Endothelial cell (in vitro differentiated cells): ENCODE measurements at places on chromosomes 7 and 10. TPM values are rescaled to one million over a fixed set of nuclear protein-coding genes. Genes with fewer than 3 reads are reported as not detected.

GRCh38 chr10:62662486-62662885 is 142.0 kb upstream of the ADO start:
- no peak for DNase-seq
- no peak overlapping the region for H3K4me3 ChIP-seq
- H3K27me3 ChIP-seq: peaks cover 1% of the 10 kb centered on the region
- no peak overlapping the region for H3K27ac ChIP-seq
- peaks cover 4% of the 10 kb centered on the region for H3K36me3 ChIP-seq

- H3K4me1 ChIP-seq: peaks cover 3% of the 10 kb centered on the region
- H3K27ac ChIP-seq: no peak overlapping the region
- no peak overlapping the region for H3K4me3 ChIP-seq
- no peaks in the 10 kb centered on the region for H3K27me3 ChIP-seq
- H3K36me3 ChIP-seq: no peaks in the 10 kb centered on the region
These were observed 1.8 kb upstream of the NUB1 start for GRCh38 chr7:151339651-151340382.

DNA sequence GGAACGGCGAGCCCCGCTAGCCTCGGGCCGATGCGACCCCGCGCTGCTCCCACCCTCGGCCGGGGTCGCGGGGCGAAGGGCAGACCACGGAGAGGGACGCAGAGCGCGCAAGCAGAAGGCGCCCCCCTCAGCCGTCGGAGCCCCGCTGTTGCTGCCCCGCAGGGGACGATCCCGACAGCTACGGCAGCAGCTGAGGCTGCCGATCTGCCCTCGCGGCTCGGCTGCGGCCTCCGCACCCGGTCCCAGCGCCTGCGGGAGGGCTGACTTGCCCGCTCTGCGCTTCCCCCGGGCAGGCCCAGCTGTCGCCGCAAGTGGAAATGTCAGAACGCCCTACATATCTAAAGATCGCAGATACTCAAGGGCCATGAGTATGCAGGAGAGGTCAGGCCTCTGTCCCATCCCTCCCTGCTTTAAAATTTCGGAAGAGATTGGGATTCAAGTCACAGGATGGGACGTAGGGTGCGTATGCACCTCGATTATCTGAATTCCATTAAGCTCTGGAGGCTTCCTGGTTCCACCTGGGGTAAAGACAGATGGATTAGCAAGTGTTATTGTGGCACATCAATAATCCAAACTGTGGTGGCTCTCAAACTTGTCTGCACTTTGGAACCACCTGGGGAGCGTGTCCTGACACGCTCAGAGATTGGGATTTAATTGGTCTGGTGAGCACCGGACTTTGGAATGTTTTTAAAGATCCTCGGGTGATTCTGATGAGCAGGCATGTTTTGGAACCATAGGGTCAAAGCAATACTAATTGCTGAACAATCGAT is at the start of gene CRPPA:
Gene CRPPA (minus strand): TSS at position 206 of the 770 bp plus-strand sequence. CDS start 216 bp downstream, outside the sequence.
- no peaks in the 10 kb centered on the region for H3K27me3 ChIP-seq
- H3K4me3 ChIP-seq: peak within 1 kb of the TSS; percentile 90

GRCh38 chr7:43232366-43232765 is 119.9 kb downstream of the HECW1 start:
- no peak overlapping the region for H3K4me3 ChIP-seq
- H3K27ac ChIP-seq: no peak overlapping the region
- H3K36me3 ChIP-seq: no peaks in the 10 kb centered on the region
- DNase-seq: no peak
- H3K27me3 ChIP-seq: no peaks in the 10 kb centered on the region
- H3K4me1 ChIP-seq: peaks cover 6% of the 10 kb centered on the region

- DNase-seq: no peak
- H3K36me3 ChIP-seq: no peaks in the 10 kb centered on the region
- H3K27me3 ChIP-seq: no peaks in the 10 kb centered on the region
- H3K27ac ChIP-seq: no peak overlapping the region
- no peak overlapping the region for H3K4me3 ChIP-seq
These were observed 1009.2 kb downstream of the SORCS3 start for GRCh38 chr10:105650306-105650705.

DNA sequence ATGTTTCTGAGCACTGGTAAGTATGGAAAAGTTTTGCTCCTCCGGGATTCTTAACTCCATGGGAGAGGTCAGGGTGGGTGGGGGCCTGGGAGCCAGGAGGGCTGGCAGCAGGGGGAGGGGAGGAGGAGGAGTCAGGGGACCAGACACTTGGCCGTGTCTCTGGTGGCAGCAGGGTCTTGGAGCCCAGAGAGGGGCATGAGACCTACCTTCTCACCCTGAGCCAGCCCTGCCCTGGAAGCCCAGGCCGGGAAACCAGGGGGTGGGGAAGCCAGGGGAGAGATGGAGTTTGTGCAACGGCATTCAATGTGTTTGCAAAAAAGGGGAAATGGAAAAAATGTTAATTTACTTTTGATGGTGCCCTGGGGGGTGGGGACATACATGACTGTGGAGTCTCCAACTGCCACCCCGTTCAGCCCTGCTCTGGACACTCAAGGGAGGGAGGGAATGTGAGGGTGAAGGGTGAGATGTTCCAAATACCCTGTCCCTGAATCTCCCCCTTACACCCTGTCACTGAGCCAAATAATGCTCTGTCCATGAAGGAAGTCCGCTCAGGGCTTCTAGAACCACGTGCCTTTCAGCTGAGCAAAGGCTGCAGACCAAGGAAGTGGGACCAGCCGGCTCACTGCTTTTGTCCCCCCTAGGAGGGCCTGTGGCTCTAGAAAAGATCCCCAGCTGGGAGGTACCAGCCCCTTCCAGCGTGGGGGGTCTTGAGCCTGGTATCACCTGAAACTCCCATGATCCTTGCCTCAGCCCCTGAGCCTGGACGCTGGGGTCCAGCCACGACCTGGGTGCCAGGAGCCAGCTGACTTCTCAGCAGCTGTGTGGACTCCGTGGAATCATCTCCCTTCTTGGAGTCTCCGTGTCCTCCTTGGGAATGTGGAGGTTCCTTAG is 48.3 kb downstream of the TMEM270 start:
- H3K27ac ChIP-seq: no peak overlapping the region
- H3K4me3 ChIP-seq: no peak overlapping the region
- DNase-seq: no peak
- no peaks in the 10 kb centered on the region for H3K4me1 ChIP-seq
- peaks cover 5% of the 10 kb centered on the region for H3K27me3 ChIP-seq

- H3K27ac ChIP-seq: no peak overlapping the region
- no peak overlapping the region for H3K4me3 ChIP-seq
- no peaks in the 10 kb centered on the region for H3K36me3 ChIP-seq
These were observed 107.2 kb upstream of the C10orf90 start for GRCh38 chr10:126777714-126778113.

DNA sequence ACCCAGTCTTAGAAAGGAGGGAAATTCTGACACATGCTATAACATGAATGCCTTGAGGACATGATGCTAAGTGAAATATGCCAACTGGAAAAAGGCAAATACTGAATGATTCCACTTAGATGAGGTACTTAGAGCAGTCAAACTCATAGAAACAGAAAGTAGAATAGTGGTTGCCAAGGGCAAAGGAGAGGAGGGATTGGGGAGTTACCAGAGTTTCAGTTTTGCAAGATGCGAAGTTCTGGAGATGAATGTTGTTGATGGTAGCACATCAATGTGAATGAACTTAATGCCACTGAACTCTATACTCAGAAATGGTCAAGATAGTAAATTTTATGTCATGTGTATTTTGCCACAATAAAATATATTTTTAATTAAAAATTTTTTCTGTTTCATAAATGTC is 38.9 kb downstream of the DRGX start:
- H3K36me3 ChIP-seq: peaks cover under 1% of the 10 kb centered on the region
- H3K27me3 ChIP-seq: no peaks in the 10 kb centered on the region
- DNase-seq: no peak
- no peak overlapping the region for H3K4me3 ChIP-seq

DNA sequence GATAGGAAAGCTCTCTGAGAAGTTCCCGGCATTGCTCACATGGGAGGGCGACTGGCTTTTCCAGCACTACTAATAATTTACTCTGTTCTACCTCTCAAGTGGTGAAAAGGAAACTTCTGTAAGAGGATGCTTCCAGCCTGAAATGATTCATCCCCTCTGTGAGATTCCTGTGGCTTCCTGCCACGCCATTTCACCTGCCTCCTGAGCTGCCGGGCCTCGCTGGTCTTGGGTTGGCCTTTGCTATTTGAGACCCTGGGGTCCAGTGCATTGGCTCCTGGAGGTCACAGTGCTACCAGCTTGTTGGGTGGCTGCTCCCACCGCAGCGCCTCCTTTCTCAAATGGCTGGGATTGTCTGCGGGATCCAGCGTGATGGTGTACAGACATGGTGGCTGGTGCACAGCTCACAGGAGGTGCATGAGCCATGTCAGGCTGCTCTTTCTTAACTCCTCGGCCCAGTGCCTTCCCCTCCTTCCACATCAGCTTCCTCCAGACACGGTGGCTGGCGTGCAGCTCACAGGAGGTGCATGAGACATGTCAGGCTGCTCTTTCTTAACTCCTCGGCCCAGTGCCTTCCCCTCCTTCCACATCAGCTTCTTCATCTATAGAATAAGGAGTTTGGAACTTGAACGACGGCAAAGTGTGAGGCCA is 42.9 kb upstream of the PCBD1 start:
- DNase-seq: no peak
- H3K36me3 ChIP-seq: no peaks in the 10 kb centered on the region
- H3K27me3 ChIP-seq: peaks cover 9% of the 10 kb centered on the region

DNA sequence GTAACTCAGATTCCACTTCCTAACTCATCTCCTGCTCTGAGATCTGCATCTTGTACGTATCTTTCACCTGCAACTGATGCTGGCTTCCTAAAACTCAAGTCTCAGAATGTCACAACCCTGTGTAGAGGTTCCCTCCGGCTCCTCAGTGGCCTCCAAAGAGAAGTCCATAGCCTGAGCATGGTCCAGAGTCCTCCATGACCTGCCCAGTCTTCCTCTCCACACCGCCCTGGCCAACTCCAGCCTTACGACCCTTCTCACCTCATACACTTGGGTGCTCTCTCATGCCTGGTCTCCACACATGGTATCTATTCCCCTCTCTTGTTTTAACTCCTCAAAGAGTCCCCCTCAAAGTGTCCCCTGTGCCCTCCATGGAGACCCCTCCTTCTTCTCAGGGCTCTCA is 41.9 kb downstream of the RAMP3 start:
- no peaks in the 10 kb centered on the region for H3K36me3 ChIP-seq
- peaks cover 2% of the 10 kb centered on the region for H3K4me1 ChIP-seq
- peaks cover 2% of the 10 kb centered on the region for H3K27me3 ChIP-seq
- no peak overlapping the region for H3K27ac ChIP-seq
- H3K4me3 ChIP-seq: no peak overlapping the region

DNA sequence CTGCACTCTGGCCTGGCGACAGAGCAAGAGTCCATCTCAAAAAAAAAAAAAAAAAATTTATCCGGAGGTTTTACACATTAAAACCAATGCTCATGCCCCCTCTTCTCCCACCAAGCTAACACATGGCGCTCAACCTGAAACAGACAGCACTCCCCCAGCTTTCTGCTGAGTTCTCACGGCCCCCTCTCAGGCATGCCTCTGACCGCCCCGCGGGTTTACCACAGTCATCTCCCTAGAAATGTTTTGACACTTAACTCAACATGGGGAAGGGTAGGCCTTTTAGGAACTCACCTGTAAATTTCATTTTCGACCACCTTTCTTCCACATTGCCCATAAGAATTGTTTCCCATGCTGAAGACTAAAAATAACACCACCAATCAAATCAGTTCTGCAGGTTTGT is 9.3 kb downstream of the RCC1L start:
- no peaks in the 10 kb centered on the region for H3K27me3 ChIP-seq
- no peak for DNase-seq
- H3K27ac ChIP-seq: no peak overlapping the region
- H3K36me3 ChIP-seq: peaks cover 28% of the 10 kb centered on the region
- no peaks in the 10 kb centered on the region for H3K4me1 ChIP-seq

DNA sequence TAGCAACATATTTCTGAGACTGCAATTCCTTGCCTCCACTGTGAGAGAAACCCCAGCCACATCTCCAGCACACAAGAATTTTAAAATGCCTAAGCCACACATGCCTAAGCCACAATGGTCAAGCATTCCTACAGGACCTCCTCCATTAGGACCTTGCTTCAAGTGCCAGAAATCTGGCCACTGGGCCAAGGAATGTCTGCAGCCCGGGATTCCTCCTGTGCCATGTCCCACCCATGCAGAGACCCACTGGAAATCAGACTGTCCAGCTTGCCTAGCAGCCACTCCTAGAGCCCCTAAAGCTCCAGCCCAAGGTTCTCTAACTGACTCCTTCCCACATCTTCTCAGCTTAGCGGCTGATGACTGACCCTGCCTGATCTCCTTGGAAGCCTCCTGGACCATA is 117.5 kb downstream of the AHR start:
- no peak for DNase-seq
- no peaks in the 10 kb centered on the region for H3K36me3 ChIP-seq

DNA sequence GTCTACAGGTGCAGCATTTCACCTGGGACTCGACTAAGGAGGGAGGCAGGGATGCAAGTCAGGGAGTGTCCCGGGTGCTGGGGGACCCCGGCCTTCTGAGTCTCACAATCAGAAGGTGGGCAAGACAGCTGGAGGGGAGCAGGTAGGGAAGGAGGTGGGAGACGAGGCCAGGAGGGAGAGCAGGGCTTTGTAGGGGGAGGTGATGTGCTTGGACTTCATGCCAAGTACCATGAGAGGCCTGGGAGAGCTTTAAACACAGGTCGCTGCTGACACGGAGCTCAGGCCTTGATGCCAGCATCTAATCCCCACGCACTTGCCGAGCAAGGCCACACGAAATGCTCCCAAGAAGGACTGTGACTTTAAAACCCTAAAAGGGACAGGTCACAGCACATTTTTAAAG is 244.7 kb downstream of the ADARB2 start:
- no peaks in the 10 kb centered on the region for H3K4me1 ChIP-seq
- H3K36me3 ChIP-seq: no peaks in the 10 kb centered on the region
- no peak overlapping the region for H3K27ac ChIP-seq
- H3K27me3 ChIP-seq: no peaks in the 10 kb centered on the region
- DNase-seq: no peak

DNA sequence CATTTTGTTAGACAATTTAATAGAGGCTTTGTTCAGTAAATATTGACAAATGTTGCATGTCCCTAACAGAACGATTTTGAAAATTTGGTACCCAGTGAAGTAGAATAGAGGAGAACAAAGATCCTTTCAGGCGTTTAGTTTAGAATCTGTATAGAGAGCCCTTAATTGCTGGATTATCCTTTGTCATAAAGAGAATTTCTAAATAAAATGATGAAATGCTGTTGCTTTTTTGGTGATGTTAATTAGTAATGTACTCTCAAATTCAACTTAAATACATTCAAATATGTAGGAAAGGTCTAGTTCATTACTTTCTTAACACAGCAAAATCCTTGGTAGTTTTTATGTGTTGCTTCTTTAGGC is 1.2 kb downstream of the LUC7L2 start:
- peaks cover 23% of the 10 kb centered on the region for H3K4me1 ChIP-seq
- H3K4me3 ChIP-seq: peak overlapping the region; percentile 97
- H3K27ac ChIP-seq: peak overlapping the region; percentile 99
- DNase-seq: no peak
- peaks cover 3% of the 10 kb centered on the region for H3K36me3 ChIP-seq
- H3K27me3 ChIP-seq: peaks cover 5% of the 10 kb centered on the region

GRCh38 chr7:159061674-159062212 is 82.9 kb downstream of the VIPR2 start:
- no peak overlapping the region for H3K27ac ChIP-seq
- H3K27me3 ChIP-seq: peaks cover 2% of the 10 kb centered on the region
- H3K4me3 ChIP-seq: no peak overlapping the region
- DNase-seq: no peak

GRCh38 chr7:112023786-112024185 is 182.4 kb downstream of the DOCK4 start:
- H3K27ac ChIP-seq: no peak overlapping the region
- no peak for DNase-seq
- no peak overlapping the region for H3K4me3 ChIP-seq
- H3K36me3 ChIP-seq: peaks cover 11% of the 10 kb centered on the region
- H3K4me1 ChIP-seq: peaks cover 40% of the 10 kb centered on the region
- H3K27me3 ChIP-seq: no peaks in the 10 kb centered on the region

The UPK3BL2 gene
- total RNA-seq: 9.3 TPM

The PDZD7 gene
- total RNA-seq: 0.54 TPM

The ANKRD2 gene
- total RNA-seq: 0.33 TPM

The ACSM6 gene
- total RNA-seq: not detected

The AS3MT gene
- total RNA-seq: 1.4 TPM

The SEPTIN7 gene
- 361 TPM for total RNA-seq

The CALN1 gene
- 1.4 TPM for total RNA-seq

The OR2A14 gene
- total RNA-seq: not detected
